Stimulated activated naive CD4-positive, alpha-beta T cell treated with Interleukin-2 at 50 U/mL for 16 hours (primary cell): ENCODE measurements at places on chromosomes 12 and 14.

- no peak for DNase-seq
These were observed 367.4 kb upstream of the TBX3 start for GRCh38 chr12:115051378-115051777.

DNA sequence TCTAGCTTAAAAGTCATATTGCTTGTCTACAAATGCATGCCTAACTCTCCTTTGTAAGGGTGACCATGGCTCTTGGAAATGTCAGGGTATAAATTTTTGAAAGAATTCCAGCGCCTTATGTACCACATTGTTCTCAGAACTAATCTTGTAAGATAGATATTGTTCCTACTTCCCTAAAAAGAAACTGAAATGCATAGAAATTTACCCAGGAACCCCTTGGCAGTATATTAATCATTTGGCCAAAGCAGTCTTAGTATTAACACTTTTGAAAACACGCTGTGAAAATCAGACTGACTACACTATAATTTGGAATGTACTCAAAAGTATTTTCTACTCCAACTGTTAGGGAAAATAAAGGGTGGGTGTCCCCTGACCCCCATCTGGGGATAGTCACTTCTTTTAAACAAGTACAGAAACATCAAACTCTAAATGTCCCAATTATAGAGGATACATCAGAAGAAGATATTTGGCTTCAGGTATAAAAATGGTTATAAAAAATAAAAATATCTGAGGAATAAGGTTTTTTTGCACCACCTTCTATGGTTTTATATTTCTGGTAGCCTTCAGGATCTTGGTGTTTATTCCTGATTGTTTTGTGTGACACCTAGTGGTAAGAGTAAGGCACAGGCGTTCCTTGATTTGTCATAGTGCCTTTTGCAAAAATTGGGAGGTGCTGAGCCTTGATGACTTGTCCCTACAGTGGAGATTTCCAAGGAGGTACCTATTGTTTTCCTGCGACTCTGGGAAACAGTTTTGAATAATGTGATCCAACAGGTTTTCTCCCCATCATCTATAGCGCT lies 2.2 kb upstream of the NFKBIA start:
- DNase-seq = no peak

- no peak for DNase-seq
These were observed 79.4 kb downstream of the DACT1 start for GRCh38 chr14:58717211-58717610.

DNA sequence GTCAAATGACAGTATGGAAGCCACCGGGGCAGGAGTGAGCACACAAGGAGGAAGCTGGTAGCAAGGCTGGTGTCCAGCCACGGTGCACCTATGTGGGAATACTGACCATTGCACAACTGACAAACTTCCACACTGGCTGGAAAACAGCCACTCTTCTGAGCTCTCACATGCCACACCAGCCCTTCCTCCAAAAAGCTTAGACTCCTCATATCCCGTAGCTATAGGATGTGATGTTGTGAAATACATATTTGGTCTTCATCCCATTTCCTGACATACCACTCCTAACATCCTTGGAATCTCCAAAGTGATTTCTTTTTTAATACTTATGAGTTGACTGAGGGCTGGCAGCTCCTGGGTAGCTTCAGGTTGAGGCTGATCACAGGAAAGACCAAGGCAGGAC lies 103.6 kb downstream of the NTF3 start:
- no peak for DNase-seq

- no peak for DNase-seq
These were observed 23.8 kb upstream of the MGST1 start for GRCh38 chr12:16323638-16324037.

GRCh38 chr14:88025313-88025712 lies 20.4 kb downstream of the GPR65 start:
- DNase-seq = no peak

- no peak for DNase-seq
These were observed 43.6 kb downstream of the RAD51B start for GRCh38 chr14:67863223-67863622.

DNA sequence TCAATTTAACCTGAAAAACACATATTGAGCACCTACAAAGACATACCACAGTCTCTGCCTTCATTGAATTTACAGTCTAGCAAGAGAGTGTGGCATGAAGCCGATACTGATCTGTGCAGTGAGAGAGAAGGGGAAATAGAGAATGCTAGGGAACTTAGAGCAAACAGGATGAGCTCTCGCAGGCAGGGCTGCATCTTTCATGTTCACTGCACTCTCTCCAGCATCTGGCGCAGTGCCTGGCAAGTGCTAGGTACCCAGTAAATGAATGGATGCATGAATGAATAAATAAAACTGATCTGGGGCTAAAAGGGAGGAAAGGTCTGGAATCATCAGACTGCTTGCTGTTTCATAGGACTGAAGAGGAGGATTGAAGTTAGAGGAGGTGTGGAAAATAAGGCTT lies 256.5 kb upstream of the NPAS3 start:
- no peak for DNase-seq

DNA sequence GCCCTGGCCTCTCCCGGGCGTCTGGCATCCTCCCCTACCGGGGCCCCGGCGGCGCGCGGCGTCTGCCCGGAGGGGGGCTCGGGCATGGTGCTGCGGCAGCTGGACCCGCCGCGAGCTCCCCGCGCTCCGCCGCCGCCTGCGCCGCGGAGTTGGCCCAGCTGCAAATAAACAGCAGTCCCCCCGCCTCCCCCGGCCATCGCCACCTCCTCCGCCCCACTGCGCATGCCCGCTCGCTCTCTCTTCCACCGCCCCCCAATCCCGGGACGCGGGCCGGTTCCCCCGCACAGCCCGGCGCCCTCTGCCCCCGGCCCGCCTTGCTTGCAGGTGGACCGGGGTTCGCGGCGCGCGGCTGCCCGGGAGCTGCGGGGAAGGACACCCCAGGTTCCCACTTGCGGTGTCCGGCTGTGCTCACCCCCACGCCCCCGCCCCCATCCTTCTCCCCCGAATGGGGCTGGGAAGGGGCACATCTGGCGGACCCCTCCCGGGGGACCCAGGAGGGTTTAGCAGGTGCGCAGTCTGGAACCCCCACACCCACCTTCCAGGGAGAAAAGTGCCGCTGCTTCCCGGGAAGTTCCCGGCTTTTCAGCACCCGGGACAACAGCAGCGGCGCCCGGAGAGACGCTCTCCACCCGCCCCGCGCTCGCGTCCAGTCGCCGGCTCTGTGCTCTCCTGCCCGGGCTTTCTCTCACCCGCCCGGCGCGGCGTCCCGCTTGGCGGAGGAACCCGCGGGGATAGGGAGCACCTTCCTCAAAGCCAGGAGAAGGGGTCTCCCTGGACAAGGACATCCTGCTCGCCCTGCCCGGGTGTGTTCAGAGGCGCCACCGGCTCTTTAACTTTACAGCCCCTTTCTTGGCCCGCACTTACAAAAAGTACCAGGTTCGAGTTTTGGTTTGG lies at the start of gene TMTC1:
TMTC1 (minus strand) TSS at position 170 of the 894 bp plus-strand sequence. CDS start 191 bp downstream, outside the sequence.
- no peak for DNase-seq

- no peak for DNase-seq
These were observed 6.8 kb downstream of the RAB35 start for GRCh38 chr12:120109570-120110267.

GRCh38 chr12:38282886-38283285 lies 33.7 kb upstream of the ALG10B start:
- no peak for DNase-seq

DNA sequence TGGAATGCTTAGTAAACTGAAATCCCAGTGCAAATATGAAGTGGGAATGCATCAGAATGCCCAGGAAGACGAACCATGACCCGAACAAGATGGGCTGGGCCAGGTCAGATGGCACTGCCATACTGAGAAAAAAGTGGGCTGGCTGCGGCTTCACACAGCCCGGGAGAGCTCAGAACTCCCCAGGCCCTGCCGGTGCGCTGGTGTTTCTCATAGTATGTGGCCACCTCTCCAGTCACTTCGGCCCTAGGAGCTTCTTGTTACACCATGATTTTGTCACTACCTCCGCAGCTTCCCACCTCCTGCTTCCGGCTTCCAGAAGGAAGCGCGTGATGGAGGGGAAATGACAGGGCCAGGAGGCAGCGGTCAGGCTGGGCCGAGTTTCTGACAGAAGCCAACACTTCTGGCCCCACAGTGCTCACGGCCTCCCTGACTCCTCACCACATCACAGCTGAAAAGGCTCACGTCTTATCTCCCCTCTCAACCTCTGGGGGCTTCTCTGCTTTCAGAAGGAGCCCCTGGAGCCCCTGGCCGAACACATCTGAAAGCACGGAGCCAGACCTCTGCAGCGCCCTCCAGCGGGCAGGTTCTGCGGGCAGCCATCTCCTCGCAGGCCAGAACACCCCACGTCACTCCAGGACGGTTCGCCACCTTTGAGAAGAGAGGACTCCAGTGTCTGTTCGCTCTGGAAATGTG lies 30.7 kb downstream of the DAD1 start:
- peak; percentile 70 for DNase-seq

- DNase-seq = no peak
These were observed 42.9 kb upstream of the NOS1 start for GRCh38 chr12:117404203-117404853.

DNA sequence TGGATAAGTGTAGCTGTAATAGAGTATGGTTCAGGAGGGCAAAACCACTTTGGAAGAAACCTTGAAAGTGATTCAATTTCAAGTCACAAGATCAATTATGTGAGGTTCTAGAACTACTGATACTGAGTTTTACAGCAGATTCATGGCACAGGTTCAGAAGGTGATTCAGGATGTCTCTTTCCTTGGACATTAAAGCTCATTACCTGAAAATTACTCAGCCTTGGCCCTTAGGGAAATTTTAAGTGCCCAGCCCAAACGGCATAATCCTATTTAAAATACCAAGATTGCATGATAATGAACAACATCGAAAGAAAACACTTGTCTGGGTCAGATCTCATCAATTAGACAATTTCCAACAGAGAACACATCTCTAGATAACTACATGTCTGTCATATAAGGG lies 70.2 kb upstream of the SLC38A2 start:
- no peak for DNase-seq

GRCh38 chr12:102051431-102051965 lies 10.3 kb downstream of the WASHC3 start:
- no peak for DNase-seq

DNA sequence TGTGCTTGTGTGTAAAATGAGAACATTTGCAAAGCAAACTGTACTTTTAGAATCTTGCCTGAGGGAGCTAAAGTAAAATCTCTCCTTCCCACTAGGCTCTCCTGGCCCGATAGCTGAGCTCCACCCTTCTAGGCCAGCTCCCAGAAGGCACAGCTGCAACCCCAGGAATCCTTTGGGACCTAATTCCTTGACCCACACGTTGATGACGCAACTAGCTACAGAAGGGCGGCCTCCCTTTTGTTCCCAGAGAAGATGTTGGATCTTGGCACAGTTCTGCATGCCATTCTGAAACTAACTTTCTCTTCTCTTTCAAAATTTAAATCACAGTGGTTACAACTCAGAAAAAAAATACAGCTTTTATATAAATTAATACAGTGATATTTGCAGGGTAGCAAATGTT lies 268.1 kb downstream of the EGLN3 start:
- DNase-seq = no peak

DNA sequence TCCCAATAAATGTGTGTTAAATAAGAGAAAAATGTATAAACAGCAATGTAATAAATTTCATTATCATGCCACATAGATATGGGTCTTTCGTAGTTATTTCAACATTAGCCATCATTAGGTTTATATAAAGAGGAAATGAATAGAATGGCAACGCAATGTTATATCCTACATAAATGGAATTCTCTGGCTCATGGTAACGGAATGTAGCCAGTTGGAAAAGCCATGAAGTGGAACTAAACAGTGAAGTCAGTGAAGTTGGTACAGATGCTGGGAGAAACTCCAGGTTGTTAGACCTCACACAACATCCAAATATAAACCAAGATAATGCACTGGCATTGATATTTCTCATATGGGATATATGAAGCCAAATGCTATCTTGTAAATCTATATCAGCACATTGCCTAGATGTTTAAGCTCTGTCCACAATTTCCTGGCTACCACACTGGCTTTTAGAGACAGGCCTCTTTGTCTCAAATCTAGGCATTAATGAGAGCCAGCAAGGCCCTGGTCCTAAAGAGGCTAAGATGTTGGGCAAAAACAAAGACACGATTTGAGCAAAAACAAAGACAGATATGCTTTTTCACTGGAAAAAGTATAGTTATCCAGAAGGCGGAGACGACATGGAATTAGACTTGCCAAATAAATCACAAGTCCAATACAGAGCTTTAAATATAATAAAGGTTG lies 861.0 kb downstream of the RPS29 start:
- no peak for DNase-seq

DNA sequence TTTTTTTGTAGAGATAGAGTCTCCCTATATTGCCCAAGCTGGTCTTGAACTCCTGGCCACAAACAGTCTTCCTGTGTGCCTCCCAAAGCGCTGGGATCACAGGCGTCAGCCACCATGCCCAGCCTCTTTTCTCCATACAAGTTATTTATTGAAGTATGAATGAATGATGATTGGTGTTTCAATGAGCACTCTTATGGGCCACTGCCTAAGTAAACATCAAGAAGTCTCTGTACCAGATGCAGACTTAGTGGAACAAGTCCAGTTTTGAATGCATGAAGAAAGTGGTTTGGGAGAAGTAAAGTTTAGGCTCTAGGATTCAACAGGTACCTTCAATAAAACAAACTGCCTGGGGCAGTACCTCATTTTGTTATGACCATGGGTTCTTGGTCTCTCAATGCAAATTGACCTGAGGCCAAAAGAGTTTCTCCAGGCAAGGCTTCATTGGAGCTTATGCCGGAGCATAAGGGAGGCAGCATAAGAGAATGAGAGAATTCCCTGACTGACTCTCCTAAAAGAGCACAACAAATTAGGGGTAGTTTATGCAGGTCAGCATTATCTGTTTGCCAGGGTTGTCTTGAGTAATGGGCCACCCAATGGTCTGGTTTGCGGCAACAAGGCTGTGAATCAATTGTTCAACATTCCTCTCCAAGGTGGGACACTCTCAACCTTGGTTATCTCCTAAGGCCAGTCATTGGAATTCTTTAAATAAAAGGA lies 1.1 kb upstream of the GMFB start:
- DNase-seq = no peak

- DNase-seq = no peak
These were observed 18.3 kb downstream of the POP5 start for GRCh38 chr12:120562906-120563305.

GRCh38 chr12:3683670-3684069 lies 69.2 kb downstream of the CRACR2A start:
- DNase-seq = no peak

- DNase-seq = no peak
These were observed 1.2 kb upstream of the TNFAIP2 start for GRCh38 chr14:103121846-103122584.

DNA sequence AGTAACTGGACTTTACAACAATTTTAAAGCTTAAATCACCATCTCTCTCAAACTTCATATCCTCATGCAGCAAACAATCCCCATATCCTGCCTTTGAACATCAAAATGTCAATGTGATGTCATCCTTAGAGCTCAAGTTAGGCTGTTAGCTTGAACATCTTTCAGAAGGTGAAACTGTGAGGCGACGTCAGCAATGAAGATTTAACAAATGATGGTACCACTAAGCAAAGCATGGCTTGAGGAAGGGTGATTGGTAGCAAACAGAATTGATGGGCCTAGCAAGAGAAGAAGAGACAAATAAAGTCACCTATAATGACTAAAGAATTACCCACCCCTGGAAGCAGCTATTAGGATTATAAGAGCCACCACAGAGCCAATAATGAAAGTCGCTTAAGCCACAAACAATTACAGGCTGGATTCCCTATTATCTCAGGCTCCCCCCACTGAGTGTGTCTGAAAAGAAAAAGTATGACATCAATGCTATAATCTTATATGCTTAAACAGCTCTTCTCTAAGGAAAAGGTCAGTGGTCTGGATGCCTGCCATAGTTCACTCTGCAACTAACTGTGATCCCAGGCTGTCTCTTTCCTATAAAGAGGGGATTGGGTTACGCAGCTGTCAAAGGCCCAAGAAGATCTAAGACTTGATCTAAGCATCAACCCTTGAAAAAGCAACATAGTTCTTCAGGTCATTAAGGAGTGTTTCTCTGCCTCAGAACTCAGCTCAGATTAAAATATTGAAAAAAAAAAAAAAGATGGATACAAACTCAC lies 18.1 kb downstream of the EGLN3 start:
- no peak for DNase-seq
